ENCODE measurements at places on chromosomes 7 and 10.

GRCh38 chr10:98316170-98316569 lies 48.2 kb upstream of the LOXL4 start:
- no peak for DNase-seq

DNA sequence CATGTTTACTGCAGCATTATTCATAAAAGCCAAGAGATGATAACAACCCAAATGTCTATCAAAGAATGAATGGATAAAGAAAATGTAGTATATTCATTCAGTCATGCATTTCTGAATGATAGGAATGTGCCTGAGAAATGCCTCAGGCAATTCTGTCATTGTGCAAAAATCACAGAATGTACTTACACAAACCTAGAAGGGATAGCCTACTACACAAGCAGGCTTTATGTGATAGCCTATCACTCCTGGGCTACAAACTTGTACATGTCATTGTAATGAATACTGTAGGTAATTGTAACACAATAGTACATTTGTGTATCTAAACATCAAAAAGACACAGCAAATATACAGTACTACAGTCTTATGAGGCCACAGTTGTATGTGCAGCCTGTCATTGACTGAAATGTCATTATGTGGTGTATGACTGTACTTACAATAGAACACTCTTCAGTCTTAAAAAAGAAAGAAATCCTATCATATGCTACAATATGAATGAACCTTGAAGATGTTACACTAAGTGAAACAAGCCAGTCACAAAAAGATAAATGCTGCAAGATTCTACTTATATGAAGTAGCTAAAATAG lies 141.8 kb upstream of the GPR22 start:
- no peak for DNase-seq

- no peak for DNase-seq
Measured at GRCh38 chr10:8600192-8600591, 545.7 kb downstream of the GATA3 start.

DNA sequence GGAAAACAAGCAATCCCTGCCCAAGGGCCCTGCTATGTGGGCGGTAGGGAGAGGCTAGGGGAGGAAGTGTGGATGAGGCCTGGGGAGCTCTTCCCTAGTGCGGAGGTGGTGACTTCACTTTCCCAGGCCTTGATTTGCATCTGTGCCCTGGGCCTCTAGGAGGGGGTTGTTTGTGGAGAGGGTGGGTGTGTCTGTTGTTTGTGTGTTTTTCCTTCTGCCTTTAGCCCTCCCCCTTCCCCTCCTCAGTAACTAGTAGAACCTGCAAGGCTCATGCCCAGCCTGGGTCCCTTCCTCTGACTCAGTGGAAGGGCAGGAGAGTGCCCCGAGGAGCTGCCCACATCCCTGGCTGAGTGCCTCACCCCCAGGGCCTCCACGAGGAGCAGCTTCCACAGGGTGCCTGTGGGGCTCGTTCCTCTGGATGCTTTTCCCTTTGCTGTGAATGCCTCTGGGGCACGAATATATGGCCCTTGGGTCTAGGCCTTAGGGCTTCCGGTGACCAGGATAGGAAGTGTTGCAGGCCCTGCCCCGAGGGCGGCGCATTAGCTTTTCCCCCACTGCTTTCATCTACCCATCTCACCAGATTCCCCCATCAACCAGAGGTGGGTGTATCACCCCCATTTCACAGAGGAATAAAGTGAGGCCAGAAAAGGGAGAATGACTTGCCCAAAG lies 89.4 kb upstream of the DUSP5 start:
- no peak for DNase-seq

- no peak for DNase-seq
Measured at GRCh38 chr10:5906651-5907050, 16.6 kb downstream of the FBH1 start.

DNA sequence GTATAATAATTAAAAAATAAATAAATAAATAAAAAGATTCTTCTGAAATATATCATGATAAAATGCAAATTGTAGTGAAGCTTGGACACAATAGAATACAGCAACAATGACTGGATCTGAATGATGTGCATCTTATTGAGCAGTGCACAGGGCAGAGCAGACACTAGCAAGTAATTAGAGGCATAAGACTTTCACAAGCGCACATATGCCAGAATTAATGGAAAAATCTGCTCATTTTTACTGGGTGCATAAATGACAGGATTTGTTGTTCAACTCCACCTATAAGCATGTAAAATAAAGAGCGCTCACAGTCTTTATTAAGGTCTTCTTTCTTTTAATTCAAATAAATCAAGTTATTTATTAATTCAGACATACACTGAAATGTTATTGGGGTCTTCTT lies 125.0 kb downstream of the DPY19L1 start:
- no peak for DNase-seq

DNA sequence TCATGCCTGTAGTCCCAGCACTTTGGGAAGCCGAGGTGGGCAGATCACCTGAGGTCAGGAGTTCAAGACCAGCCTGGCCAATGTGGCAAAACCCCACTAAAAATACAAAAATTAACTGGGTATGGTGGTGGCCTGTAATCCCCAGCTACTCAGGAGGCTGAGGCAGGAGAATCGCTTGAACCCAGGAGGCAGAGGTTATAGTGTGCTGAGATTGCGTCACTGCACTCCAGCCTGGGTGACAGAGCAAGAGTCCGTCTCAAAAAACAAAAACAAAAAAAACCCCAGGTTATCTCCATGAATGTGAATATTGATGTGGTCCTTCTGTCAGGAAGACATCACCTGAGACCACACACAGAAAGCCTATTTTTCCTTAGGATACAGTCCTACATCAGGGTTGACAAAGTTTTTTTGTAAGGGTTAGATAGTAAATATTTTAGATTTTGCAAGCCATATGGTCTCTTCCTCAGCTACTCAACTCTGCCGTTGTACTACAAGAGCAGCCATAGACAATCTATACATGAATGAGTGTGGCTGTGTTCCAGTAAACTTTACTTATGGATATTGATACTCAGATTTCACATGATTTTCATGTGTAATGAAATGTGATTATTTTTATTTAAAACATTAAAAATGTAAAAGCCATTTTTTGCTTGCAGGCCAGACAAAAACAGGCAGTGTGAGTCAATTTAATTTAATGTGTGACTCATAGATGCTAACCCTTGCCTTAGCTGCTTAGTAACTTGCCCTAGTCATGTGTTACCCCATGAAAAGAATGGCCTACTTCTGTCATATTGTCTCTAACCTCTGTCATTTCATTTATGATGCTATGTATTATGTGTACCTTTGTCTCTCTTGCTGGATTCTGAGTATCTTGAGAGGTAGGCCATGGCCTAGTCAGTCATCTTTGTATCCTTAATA lies 78.1 kb downstream of the TPST1 start:
- DNase-seq, result no peak

DNA sequence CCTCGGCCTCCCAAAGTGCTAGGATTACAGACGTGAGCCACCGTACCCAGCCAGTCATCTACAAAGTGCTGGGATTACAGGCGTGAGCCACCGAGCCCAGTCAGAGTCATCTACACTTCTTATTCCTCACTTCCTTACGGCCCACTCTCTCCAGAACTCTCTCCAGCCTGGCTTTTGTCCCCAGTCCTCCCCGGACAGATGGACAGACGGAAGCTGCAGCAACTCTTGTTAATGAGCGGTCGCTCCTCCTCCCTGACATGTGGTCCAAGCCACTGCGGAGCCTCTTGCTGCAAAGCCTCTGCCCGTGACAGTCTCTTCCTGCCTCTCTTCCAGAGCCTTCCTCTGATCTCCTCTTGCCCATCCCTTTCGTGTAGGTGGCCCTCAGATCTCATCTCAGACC lies 45.9 kb downstream of the TMEM270 start:
- no peak for DNase-seq

GRCh38 chr10:60352105-60352504 lies 37.6 kb downstream of the ANK3 start:
- no peak for DNase-seq

GRCh38 chr10:118047157-118047719 lies 497 bp upstream of the RAB11FIP2 start:
- DNase-seq, result no peak

DNA sequence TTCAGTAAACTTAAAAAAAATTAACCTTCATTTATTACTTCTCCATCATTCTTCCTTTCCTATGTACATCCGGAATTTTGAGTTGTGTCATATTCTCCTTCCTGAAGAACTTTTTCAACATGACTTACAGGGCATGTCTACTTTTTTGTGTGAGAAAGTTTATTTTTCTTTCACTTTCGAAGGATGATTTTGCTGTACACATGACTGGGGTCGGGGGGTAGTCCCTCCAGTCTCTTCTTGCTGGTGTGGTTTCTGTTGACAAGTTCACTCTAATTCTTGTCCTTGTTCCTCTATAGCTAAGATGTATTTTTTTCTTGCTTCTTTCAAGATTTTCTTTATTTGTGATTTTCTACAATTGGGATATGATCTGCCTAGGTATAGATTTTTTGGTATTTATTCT lies 55.8 kb downstream of the INPP5A start:
- no peak for DNase-seq

DNA sequence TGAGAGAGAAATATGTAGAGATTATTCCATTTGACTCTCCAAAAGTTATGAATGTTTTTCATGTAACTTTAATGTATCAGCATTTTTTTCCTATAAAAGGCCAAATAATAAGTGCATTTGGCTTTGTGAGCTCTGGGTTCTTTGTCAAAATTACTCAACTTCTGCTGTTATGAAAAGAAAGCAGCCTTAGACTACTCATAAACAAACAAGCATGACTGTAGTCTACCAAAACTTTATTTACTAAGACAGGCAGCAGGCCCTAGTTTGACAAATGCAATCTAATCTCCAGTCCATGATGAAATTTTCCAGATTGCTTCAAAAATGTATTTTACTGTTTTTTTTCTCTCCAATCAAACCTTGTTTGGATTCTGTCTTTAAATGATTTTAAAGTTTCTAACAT lies 46.3 kb downstream of the MRPL32 start:
- no peak for DNase-seq

DNA sequence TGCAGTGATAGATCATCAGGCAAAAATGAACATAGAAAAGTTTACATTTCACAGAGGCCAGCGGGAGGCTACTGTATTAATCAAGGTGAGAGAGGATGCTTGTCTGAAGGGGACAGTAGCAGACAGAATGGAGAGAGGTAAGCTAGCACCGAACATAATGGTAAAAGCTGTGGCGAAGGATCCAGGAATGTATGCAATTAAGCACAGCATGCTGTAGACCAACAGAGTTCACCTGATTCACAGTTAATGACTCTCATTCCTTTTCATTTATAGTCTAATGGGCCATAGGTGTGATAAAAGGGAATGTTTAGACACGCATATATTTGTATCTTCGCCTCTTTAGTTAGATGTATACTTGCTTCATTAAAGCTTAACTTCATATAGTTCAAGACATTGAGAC lies 150.9 kb upstream of the MBL2 start:
- DNase-seq, result no peak

DNA sequence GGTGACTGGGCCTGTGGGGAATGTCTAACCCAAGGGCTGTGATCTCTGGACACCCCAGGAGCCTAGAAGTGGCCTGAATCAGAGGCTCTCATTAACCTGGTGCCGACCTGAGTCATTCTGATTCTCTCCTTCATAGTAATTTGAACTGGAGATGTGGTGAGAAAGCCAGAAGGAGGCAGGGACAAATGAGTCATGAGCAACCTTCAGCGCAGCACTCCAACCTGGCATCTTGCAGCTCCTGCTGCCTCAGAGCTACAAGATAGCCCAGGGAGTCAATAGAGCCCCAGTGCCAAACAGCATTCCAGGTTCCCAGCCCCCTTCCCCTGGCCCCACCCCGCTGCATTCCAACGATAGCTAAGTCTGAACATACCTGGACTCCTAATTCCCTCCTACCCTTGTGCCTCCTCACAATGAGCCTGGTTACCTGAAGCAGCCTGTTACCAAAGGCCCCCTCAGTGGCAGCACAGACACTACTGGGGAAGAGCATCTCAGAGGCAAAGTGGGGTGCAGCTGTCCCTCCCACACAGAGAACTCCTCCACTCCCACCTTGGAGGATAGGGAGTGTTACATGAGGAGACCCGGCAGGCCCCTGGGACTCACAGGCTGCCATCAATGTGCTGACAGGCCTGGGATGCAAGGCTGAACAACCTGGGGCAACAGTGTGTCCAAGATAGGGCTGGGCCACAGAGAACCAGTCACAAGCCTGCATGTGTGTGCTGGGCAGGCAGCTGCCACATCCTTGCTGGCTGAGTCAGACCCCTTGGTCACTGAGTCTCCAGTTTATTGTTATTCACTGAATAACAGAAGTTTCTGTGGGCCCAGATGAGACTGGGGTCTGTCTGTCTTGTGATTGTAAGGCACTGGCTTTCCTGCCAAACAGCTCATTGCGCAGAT lies 76.8 kb upstream of the LEP start:
- DNase-seq, result no peak

DNA sequence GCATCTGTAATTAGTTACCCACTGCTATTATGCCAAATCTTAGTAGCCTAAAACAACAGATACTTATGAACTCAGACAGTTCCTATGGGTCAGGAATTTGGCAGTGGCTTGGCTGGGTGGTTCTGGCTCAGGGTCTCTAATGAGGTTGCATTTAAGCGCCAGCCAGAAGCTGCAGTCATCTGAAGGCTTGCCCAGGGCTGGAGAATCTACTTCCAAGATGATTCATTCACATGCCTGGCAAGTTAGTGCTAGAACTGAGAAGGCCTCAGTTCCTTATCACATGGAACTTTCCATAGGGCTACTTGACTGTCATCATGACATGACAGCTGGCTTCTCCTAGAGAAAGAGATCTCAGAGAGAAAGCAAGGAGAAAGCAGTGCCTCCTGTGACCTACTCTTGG lies 121.3 kb downstream of the AVL9 start:
- DNase-seq, result no peak

DNA sequence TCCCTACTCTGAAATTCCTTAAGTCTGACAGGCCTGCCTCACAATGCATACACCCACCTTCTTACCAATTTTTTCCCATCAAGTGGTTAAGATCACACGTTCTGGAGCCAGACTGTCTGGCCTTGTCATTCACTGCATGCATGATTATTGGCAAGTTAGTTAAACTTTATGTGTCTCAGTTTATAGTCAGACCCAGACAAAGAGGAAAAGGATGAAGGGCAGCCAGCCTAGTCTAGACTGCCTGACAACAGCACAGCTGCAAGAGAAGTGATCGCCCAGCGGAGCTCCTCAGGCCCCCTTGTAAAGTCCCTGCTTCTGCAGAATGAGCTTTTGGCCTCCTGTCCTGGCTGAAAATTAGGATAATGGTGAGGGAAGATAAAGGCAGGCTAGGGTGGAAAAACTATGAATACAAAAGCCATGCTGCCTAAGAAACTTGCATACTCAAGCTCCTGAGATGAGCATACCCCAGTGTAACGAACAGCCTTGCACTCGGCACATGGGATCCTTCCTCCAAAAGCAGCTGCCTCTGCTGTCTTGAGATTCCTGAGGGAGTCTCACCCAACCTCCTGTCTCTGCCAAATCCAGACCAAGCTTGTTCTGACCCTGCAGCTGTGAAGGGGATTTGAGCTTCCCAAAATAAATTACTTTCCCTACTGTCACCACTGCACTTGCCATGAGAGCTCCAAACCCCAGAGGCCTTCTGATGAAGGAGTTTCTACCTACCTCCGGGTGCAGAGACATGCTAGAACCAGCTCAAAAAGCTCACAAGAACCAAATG lies 26.7 kb upstream of the MRLN start:
- no peak for DNase-seq

GRCh38 chr7:945556-946255 lies 8.8 kb downstream of the ADAP1 start:
- DNase-seq, result no peak

GRCh38 chr7:90856351-90857070 lies 260.4 kb downstream of the CDK14 start:
- DNase-seq, result no peak

GRCh38 chr7:25173184-25173583 lies 48.1 kb upstream of the CYCS start:
- no peak for DNase-seq

All from naive thymus-derived CD4-positive, alpha-beta T cell (primary cell).